ENCODE measurements at places on chromosomes 4 and X. TPM values are rescaled to one million over a fixed set of nuclear protein-coding genes. Genes with fewer than 3 reads are reported as not detected.
A peak's percentile ranks its signal among the peaks of the same experiment; 100 is the strongest.

GRCh38 chrX:104427693-104428092 is 138.3 kb upstream of the IL1RAPL2 start:
- H3K27me3 ChIP-seq: no peaks in the 10 kb centered on the region
- no peaks in the 10 kb centered on the region for H3K4me1 ChIP-seq
- DNase-seq: no peak
- H3K27ac ChIP-seq: no peak overlapping the region
- no peak overlapping the region for H3K4me3 ChIP-seq
- H3K36me3 ChIP-seq: no peaks in the 10 kb centered on the region

DNA sequence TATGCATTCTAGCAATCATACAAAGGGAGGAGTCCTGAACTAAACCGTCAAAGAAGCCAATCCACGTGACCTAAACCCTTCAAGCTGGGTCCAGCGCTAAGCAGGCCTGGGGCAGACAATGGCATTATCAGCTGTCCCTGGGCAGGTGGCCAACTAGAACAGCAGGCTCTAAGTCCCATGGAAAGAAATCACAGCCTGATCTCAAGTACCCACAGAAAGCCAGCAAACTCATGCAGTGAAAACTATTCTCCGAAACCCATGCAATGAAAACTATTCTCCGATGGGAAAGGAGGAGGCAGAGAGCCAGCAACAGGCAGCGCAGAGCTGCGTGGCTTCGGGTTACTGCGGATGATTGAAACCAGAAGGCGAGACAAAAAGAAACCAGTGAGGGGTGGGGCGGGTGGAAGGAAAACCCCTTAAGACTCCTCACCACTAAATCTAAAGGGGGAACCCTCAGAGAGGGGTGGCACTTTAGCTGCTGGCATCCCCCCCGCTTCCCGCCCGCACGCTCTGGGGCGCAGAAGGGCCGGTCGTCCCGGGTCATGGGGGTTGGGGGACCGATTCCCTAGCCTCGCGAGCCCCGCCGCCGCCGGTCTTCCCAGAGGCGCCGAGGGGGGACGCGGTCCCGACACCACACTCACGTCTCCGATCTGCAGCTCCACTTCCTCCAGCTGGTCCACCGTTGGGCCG is 567 bp downstream of the C4orf46 start:
- no peaks in the 10 kb centered on the region for H3K36me3 ChIP-seq
- peak overlapping the region; percentile 90 for H3K27ac ChIP-seq
- DNase-seq: peak; percentile 73
- H3K4me3 ChIP-seq: peak overlapping the region; percentile 81
- no peaks in the 10 kb centered on the region for H3K27me3 ChIP-seq

The AFP gene
- 0.32 TPM for total RNA-seq

GRCh38 chr4:70768301-70768948 is 46.7 kb downstream of the RUFY3 start:
- H3K27ac ChIP-seq: no peak overlapping the region
- H3K4me3 ChIP-seq: no peak overlapping the region
- no peak for DNase-seq
- H3K27me3 ChIP-seq: no peaks in the 10 kb centered on the region
- H3K4me1 ChIP-seq: no peaks in the 10 kb centered on the region

DNA sequence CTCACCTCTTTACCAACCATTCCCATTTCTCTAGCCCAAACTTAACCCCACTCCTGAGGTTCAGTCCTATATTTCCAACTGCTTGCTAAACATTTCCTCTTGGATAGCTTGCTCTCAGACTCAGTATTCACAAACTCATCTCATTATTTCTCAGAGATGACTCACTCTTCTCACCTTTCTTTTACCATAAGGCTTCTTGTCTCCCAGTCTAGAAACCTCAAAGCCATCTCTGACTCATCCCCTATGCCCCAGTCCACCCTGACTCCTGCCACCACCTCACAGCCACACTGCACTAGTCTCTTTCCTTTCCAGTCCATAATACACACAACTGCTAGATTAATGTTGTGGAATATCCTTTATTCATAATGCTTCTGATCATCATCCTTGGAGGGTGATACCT is 4.8 kb downstream of the FRMPD3 start:
- no peaks in the 10 kb centered on the region for H3K27me3 ChIP-seq
- no peak overlapping the region for H3K4me3 ChIP-seq
- H3K36me3 ChIP-seq: no peaks in the 10 kb centered on the region
- no peak for DNase-seq

GRCh38 chr4:125070861-125071260 is 243.9 kb upstream of the FAT4 start:
- H3K4me1 ChIP-seq: no peaks in the 10 kb centered on the region
- H3K27ac ChIP-seq: no peak overlapping the region
- no peaks in the 10 kb centered on the region for H3K27me3 ChIP-seq
- H3K4me3 ChIP-seq: no peak overlapping the region
- no peak for DNase-seq
- H3K36me3 ChIP-seq: no peaks in the 10 kb centered on the region

DNA sequence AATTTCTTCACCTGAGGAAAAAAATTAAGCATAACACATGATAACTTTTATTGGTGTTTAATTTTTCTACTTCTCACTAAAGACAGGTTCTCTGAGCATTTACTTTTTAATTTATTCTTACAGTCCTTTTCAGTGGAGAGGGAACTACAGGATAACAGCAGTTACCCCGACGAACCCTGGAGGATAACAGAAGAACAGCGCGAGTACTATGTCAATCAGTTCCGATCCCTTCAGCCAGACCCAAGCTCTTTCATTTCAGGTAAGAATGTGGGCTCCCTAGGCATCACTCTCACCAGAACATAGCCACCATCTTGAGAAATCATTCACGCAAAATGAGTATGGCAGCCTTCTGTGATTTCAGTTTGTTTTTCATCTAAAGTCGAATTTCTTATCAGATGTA is 100.8 kb downstream of the REPS2 start:
- no peaks in the 10 kb centered on the region for H3K4me1 ChIP-seq
- H3K36me3 ChIP-seq: no peaks in the 10 kb centered on the region
- H3K27ac ChIP-seq: no peak overlapping the region
- DNase-seq: no peak
- H3K27me3 ChIP-seq: no peaks in the 10 kb centered on the region

DNA sequence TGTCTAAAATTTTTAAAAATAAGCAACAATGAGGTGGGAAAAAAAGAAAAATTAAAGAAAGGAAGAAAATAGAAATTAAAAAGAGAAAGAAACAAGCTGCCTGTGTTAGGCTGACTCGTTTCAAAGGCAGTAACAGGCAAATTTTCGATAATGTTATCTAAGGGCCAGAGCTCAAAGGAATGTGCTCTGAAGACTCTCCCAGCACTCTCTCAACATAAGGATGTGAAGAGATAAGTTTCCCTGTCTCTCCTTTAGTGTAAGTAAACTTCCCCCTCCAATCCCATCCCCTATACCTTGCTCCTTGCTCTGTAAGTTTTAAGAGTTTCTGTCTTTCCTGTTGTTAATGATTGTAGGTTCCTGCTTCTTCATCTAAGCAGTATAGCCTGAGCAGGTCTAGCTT is 172.8 kb downstream of the TEX13C start:
- no peaks in the 10 kb centered on the region for H3K27me3 ChIP-seq
- H3K36me3 ChIP-seq: no peaks in the 10 kb centered on the region
- H3K4me3 ChIP-seq: no peak overlapping the region

DNA sequence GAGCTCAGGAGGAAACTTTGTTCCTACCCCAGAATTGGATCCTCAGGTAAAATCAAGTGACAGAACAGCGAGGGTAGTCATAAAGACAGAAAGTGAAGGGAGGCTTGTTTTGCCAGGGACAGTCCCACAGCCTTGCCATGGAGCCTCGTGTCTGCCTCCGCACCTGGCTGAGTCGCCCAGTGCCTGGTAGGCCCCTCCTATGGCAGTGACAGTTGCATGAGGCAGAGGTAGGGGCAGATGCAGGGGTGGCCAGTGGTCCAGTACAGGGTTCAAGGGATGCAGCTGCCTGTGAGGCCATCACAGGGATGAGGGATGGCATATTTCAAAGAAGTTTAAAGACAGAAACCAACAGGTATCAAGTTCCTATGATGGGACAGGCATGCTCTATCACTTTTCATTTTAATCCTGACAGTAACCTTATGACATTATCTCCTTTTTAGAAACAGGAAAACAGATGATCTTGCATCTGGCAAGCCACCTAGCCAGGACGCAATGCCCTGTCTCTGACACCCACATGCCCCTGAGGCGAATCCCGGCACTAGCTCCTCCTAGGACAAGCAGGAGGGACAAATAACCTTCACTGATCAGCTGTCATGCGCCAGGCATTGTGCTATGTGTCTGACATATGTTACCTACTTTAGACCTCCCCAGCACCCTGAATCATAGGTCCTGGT is 127.4 kb upstream of the ENPP6 start:
- no peak for DNase-seq
- H3K27me3 ChIP-seq: no peaks in the 10 kb centered on the region
- H3K4me3 ChIP-seq: no peak overlapping the region

All from ovary (tissue), 10 donors.